ENCODE measurements at places on chromosomes 6 and 20. TPM values are rescaled to one million over a fixed set of nuclear protein-coding genes. Genes with fewer than 3 reads are reported as not detected.
A peak's percentile ranks its signal among the peaks of the same experiment; 100 is the strongest.

GRCh38 chr6:89999154-89999553, 104.9 kb downstream of the GJA10 start:
- peak; percentile 93 for DNase-seq

- DNase-seq: no peak
Observed at GRCh38 chr6:12569646-12570045, 146.9 kb upstream of the PHACTR1 start.

DNA sequence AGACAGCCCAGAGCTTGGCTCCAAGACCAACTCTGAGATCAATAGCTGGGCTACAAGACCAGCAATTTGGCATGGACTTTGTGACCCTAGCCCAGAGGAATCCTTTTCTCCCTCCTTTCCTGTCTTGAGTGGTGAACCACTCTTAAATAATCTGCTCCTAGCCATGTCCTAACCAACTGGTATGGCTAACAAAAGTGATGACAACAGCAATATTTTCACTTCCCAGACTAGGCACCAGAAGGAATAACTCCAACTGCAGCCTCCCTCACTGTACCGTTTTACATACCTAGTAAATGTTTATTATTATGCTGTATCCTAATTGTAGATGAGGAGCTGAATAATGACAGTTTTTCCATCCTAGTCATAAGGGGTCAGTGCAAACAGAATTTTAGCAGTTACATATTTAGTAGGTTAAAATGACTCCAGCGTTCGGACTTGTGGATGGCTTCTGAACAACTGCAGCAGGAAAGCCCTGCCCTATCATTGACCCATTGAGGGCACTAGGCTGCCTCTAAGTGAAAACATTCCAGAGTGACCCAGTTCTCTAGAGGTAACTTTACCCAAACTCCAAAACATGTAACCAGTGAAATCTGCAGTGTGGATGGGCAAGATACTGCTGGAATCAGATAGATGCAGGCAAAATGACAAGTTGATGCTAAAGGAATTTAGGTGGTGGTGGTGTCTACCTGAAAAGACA, 77.1 kb downstream of the SH3BGRL2 start:
- DNase-seq: no peak

- DNase-seq: no peak
Observed at GRCh38 chr6:46927066-46927465, 5.3 kb upstream of the ADGRF5 start.

Gene NR2E1
- 2.1 TPM for total RNA-seq

Gene SYNGAP1
- 1.1 TPM for total RNA-seq

Gene ADTRP
- total RNA-seq: 2.8 TPM

All from Daoy (cell line).